ENCODE measurements at places on chromosomes 2 and 18. TPM values are rescaled to one million over a fixed set of nuclear protein-coding genes. Genes with fewer than 3 reads are reported as not detected.

Gene C2orf80
- 6.4 TPM for total RNA-seq

Gene ACMSD
- total RNA-seq = not detected

Gene VAMP8
- total RNA-seq = 32.3 TPM

Gene GAREM2
- 11.0 TPM for total RNA-seq

Gene IL36A
- not detected for total RNA-seq

Gene AFF3
- 43.6 TPM for total RNA-seq

Gene SPATA3
- not detected for total RNA-seq

Gene LINC00305
- total RNA-seq = not detected

Gene C2orf15
- 5.7 TPM for total RNA-seq

Gene FBXO48
- 0.72 TPM for total RNA-seq

Gene ANKRD12
- total RNA-seq = 97.1 TPM

Gene KCNF1
- 6.5 TPM for total RNA-seq

Gene PROC
- 0.99 TPM for total RNA-seq

Gene TWSG1
- total RNA-seq = 46.8 TPM

Gene MRPL30
- total RNA-seq = 53.1 TPM

Gene GNAL
- 30.2 TPM for total RNA-seq

Gene SAG
- not detected for total RNA-seq

Gene THADA
- 44.8 TPM for total RNA-seq

Gene XPO1
- 195 TPM for total RNA-seq

Gene DSG1
- total RNA-seq = 0.20 TPM

Gene PDE1A
- total RNA-seq = 73.8 TPM

Gene ZC3H6
- total RNA-seq = 17.6 TPM

Gene RNF125
- 6.7 TPM for total RNA-seq

Gene ZNF397
- total RNA-seq = 41.0 TPM

Gene DHRS9
- 2.5 TPM for total RNA-seq

Gene B3GNT7
- total RNA-seq = 5.2 TPM

Gene AMER3
- 4.5 TPM for total RNA-seq

Gene RAB17
- 1.1 TPM for total RNA-seq

Gene CCDC68
- total RNA-seq = 38.6 TPM

Gene MOB4
- total RNA-seq = 69.2 TPM

Gene MARS2
- total RNA-seq = 8.8 TPM

Gene IL1RN
- 0.44 TPM for total RNA-seq

Gene MYO1B
- total RNA-seq = 67.6 TPM

Gene MAPK4
- total RNA-seq = 21.6 TPM

Gene CNDP1
- 0.61 TPM for total RNA-seq

Gene HADHA
- total RNA-seq = 168 TPM

Gene SNRNP27
- total RNA-seq = 57.0 TPM

Gene FAM124B
- total RNA-seq = 6.8 TPM

Gene PAIP2B
- 42.3 TPM for total RNA-seq

Gene ACTG2
- total RNA-seq = 21.0 TPM

Gene CHAC2
- total RNA-seq = 2.2 TPM

Gene ECEL1
- 23.5 TPM for total RNA-seq

Gene SMYD1
- 0.06 TPM for total RNA-seq

Gene NEB
- total RNA-seq = 8.5 TPM

Gene MRO
- total RNA-seq = 11.5 TPM

Gene FABP1
- 0.39 TPM for total RNA-seq

Gene ALS2
- 42.1 TPM for total RNA-seq

Gene ARHGEF33
- total RNA-seq = 4.7 TPM

Gene NETO1
- total RNA-seq = 10.0 TPM

Gene TRIP12
- 233 TPM for total RNA-seq

Gene CD8B2
- total RNA-seq = 0.28 TPM

Gene DSC2
- total RNA-seq = 8.3 TPM

Gene CHRND
- total RNA-seq = 0.10 TPM

Gene ADRA2B
- 0.88 TPM for total RNA-seq

Gene PSTPIP2
- 4.5 TPM for total RNA-seq

Gene ZC3H15
- 63.6 TPM for total RNA-seq
